ENCODE measurements at places on chromosomes 7 and 10. TPM values are rescaled to one million over a fixed set of nuclear protein-coding genes. Genes with fewer than 3 reads are reported as not detected.

- H3K4me1 ChIP-seq: no peaks in the 10 kb centered on the region
- DNase-seq: no peak
- no peak overlapping the region for H3K27ac ChIP-seq
- H3K36me3 ChIP-seq: no peaks in the 10 kb centered on the region
Observed at GRCh38 chr7:2619116-2619515, 12.7 kb upstream of the TTYH3 start.

NKX2-3 gene
- total RNA-seq: not detected

GCK gene
- 2.4 TPM for total RNA-seq

GRCh38 chr10:25952857-25953256 is 18.8 kb downstream of the MYO3A start:
- DNase-seq: no peak
- no peaks in the 10 kb centered on the region for H3K36me3 ChIP-seq
- peaks cover under 1% of the 10 kb centered on the region for H3K27me3 ChIP-seq
- H3K4me1 ChIP-seq: no peaks in the 10 kb centered on the region
- H3K27ac ChIP-seq: no peak overlapping the region

TUBB8 gene
- total RNA-seq: not detected

GRCh38 chr10:126661356-126661755 is 9.1 kb downstream of the C10orf90 start:
- no peaks in the 10 kb centered on the region for H3K36me3 ChIP-seq
- no peak for DNase-seq
- H3K4me1 ChIP-seq: no peaks in the 10 kb centered on the region
- no peak overlapping the region for H3K27ac ChIP-seq
- no peak overlapping the region for H3K4me3 ChIP-seq

DNA sequence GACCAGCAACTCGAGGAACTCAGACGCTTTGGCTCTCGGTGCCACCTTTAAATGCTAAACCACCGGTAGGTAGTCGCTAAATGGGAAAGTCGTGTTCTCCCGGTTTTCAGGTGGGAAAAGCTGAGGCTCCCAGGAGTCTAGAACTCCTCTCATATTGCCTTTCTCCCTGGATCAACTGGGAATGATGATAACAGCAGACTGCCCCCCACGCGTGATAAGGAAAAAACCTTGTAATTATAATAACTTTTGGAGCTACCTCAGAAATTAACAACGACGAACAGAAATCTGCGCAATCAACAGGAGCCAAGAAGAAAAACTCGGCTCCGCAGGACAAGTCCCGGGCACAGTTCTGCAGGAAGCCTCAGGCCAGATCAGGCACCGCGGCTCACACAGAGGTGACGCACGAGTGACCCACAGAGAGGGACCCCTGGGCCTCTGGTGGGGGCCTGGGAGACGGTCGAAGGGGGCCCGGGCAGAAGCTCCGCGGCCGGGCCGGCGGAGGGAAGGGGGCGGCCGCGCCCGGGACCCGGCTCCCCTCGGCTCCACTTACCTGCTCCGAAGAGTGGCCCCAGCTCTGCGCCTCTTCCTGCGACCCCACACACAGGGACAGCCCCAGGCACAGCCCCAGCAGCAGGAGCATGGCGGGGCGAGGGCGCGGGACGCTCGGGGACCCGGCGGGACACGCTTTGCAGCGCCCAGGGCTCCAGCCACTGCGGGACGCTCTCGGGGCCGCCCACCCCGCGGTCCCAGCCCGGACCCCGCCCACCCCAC is at the start of gene ITIH5:
Gene ITIH5 (minus strand): TSS at position 714 of the 771 bp plus-strand sequence. CDS start 74 bp downstream, at position 640.
- peaks cover 12% of the 10 kb centered on the region for H3K4me1 ChIP-seq
- no peak within 1 kb of the TSS for H3K27ac ChIP-seq
- DNase-seq: no peak
- peaks cover 56% of the 10 kb centered on the region for H3K27me3 ChIP-seq
- H3K36me3 ChIP-seq: no peaks in the 10 kb centered on the region

HOXA1 gene
- total RNA-seq: 0.16 TPM

- no peak for DNase-seq
- H3K27ac ChIP-seq: no peak overlapping the region
- no peaks in the 10 kb centered on the region for H3K36me3 ChIP-seq
- no peaks in the 10 kb centered on the region for H3K27me3 ChIP-seq
- H3K4me1 ChIP-seq: no peaks in the 10 kb centered on the region
Observed at GRCh38 chr10:106863549-106863948, 301.0 kb downstream of the SORCS1 start.

DNA sequence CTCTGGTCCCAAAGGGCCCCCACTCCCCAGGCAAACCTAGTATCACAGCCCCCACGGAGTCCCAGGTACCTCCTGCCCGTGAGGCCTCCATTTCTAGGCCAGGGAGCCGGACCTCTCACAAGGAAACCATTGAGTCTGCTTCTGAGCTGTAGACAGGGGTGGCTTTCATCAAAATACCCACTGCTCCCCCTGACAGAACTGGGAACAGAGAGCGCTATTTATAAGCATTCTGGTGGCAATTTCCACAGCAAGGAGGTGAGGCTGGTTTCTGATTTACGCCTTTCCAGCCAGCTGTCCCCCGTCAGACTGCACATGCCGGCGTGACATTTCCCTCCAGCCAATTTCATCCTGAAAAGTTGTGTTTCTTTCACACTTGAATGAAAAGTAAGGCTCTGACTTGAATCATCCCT is 407.5 kb upstream of the PRKCQ start:
- DNase-seq: no peak
- H3K27ac ChIP-seq: no peak overlapping the region
- H3K36me3 ChIP-seq: no peaks in the 10 kb centered on the region
- H3K4me3 ChIP-seq: no peak overlapping the region
- H3K27me3 ChIP-seq: peaks cover 4% of the 10 kb centered on the region

GRCh38 chr7:131773413-131773812 is 217.0 kb upstream of the PODXL start:
- no peak for DNase-seq
- no peak overlapping the region for H3K4me3 ChIP-seq
- no peaks in the 10 kb centered on the region for H3K27me3 ChIP-seq
- H3K36me3 ChIP-seq: no peaks in the 10 kb centered on the region
- H3K4me1 ChIP-seq: no peaks in the 10 kb centered on the region

GRCh38 chr10:113071446-113071845 is 121.4 kb downstream of the TCF7L2 start:
- H3K36me3 ChIP-seq: no peaks in the 10 kb centered on the region
- peaks cover 4% of the 10 kb centered on the region for H3K27me3 ChIP-seq
- H3K4me3 ChIP-seq: no peak overlapping the region
- no peak overlapping the region for H3K27ac ChIP-seq

WDR86 gene
- total RNA-seq: not detected

GRCh38 chr10:23291551-23292334 is 52.9 kb downstream of the C10orf67 start:
- H3K36me3 ChIP-seq: no peaks in the 10 kb centered on the region
- H3K4me3 ChIP-seq: no peak overlapping the region
- no peak for DNase-seq
- H3K27me3 ChIP-seq: peaks cover 13% of the 10 kb centered on the region

DNA sequence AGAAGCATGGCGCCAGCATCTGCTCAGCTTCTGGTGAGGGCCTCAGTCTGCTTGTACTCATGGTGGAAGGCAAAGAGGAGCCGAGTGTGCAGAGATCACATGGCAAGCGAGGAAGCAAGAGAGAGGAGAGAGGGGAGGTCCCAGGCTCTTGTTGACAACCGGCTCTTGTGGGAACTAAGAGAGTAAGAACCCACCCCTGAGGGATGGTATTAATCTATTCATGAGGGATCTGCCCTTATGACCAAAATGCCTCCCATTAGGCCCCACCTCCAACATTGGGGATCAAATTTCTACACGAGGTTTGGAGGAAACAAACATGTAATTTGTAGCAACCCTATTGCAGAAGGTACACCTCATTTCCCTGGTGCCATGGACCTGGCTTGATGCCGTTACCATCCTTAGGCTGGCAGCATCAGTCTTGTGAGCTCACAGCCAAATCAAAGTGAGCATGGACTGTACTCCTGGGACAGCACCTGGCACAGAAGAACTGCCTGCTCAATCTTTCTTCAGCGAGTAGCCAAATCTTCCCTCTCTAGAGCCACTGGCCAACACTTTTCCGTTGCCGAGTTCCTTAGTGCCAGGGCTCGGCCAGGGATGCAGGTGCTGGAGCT is 6.5 kb downstream of the BTBD16 start:
- peaks cover 7% of the 10 kb centered on the region for H3K27me3 ChIP-seq
- H3K4me1 ChIP-seq: no peaks in the 10 kb centered on the region
- H3K27ac ChIP-seq: no peak overlapping the region
- no peak overlapping the region for H3K4me3 ChIP-seq
- no peak for DNase-seq

DNA sequence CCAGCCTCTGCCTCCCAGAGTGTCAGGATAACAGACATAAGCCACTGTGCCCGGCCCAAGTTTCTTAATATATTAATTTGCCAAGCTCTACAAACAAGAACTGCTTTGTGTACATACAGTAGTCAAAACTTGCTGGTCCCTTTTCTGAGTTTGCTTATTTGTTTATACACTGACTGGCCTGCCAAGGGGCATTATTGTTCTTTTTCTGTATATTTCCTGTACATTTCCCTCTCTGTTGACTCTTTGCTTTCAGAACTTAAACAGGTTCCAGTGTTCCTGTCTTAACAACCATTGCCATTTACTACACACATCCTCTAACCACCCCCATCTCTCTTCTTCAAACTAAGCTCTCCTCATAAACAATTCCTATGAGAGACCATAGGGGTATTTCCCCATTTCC is 61.5 kb upstream of the RPA3 start:
- peaks cover under 1% of the 10 kb centered on the region for H3K36me3 ChIP-seq
- H3K4me3 ChIP-seq: no peak overlapping the region
- H3K27ac ChIP-seq: peak overlapping the region; percentile 11
- no peaks in the 10 kb centered on the region for H3K27me3 ChIP-seq
- no peak for DNase-seq
- peaks cover 21% of the 10 kb centered on the region for H3K4me1 ChIP-seq

DNA sequence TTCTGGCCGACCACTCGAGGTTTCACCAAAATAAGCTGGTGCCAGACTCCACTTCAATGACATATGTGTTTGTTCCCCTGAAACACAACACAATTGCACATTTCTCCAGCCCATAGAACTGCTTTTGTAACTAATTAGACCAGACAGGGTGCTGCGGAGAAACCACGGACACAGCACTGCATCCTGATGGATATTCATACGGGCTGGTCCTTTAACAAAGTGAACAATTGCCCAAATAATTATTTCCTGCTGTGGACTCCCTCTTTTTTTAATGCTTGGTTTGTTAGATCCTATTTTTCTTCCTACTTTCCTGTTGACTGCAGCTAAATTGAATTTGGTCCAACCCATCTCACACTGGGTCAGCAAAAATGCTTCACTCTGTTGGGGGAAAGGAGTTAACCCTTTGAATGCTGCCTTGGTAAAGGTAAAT is 198.6 kb upstream of the BMPER start:
- DNase-seq: no peak
- no peak overlapping the region for H3K27ac ChIP-seq
- peaks cover 2% of the 10 kb centered on the region for H3K27me3 ChIP-seq
- no peak overlapping the region for H3K4me3 ChIP-seq
- H3K36me3 ChIP-seq: no peaks in the 10 kb centered on the region
- no peaks in the 10 kb centered on the region for H3K4me1 ChIP-seq

- H3K4me1 ChIP-seq: no peaks in the 10 kb centered on the region
- H3K27ac ChIP-seq: no peak overlapping the region
- H3K36me3 ChIP-seq: no peaks in the 10 kb centered on the region
Observed at GRCh38 chr7:136148920-136149319, 171.8 kb upstream of the MTPN start.

DNA sequence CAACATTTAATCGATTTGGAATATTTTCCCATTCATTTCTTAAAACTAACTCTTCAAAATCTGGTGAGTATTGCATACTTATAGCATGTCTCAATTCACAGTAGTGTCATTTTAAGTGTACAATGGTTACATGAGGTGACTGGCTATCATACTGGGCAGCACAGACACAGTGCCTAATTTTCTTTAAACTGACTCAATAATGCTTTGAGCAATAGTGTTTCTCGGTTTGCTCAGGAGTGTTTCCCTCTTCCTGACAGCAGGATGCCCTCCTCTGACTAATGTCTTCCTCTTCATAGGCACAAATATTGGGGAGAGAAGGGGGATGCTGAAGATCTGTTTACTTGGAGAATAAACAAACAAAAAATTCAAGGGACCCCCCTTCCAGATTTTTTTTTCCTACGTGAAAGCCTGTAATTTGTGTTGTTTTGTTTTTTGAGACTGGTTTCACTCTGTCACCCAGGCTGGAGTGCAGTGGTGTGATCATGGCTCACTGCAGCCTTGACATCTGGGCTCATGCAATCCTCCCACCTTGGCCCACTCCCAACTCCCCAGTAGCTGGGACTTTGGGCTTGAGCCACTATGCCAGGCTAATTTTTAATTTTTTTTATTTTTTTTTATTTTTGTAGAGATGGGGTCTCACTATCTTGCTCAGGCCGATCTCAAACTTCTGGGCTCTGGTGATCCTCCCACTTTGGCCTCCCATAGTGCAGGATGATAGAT is 2.2 kb downstream of the MRC1 start:
- no peak overlapping the region for H3K27ac ChIP-seq
- H3K4me3 ChIP-seq: no peak overlapping the region
- H3K36me3 ChIP-seq: no peaks in the 10 kb centered on the region
- peaks cover 9% of the 10 kb centered on the region for H3K27me3 ChIP-seq

DNA sequence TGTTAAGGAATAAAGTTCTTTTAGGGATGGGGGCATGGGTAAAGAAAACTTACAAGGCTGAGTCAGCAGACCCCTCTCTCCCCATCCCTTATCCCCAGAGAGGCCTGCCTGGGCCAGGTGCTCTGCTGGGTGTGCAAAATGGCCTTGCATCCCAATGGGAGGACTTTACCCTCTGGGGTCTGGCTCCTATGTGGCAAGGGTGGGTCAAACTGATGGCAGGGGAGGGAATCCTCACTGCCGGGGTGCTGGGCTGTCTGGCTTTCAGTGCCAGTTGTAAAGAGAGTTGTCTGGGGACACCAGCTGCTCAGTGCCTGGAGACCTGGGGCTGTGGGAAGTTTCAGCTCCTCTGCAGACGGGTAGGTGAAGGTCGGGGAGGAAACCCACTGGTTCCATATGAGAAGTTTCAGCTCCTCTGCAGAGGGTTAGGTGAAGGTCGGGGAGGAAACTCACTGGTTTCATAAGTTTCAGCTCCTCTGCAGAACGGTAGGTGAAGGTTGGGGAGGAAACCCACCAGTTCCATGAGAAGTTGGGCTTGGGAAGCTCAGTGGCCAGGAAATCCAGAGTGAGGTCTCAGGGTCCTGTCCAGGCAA is 127.2 kb upstream of the PODXL start:
- no peak for DNase-seq
- H3K4me3 ChIP-seq: no peak overlapping the region
- no peaks in the 10 kb centered on the region for H3K4me1 ChIP-seq
- H3K27ac ChIP-seq: no peak overlapping the region

DNA sequence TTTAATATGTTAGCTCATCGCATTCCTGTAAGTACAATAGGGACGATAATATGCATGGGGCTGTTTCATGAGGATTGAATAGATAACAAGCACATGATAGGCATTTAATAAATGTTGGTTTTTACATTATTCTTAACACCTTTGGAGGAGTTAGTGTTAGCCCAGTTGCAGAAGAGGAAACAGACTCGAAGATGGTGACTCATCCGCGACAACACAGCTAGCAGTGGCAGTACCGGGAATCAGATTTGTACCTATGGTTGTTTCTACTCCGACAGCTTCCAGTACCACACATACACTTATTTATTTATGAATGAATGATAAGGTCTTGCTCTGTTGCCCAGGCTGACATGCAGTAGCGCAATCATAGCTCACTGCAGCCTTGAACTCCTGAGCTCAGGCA is 2.9 kb downstream of the LRMDA start:
- no peak overlapping the region for H3K27ac ChIP-seq
- H3K4me1 ChIP-seq: no peaks in the 10 kb centered on the region
- H3K4me3 ChIP-seq: no peak overlapping the region
- DNase-seq: no peak
- H3K27me3 ChIP-seq: peaks cover 45% of the 10 kb centered on the region

TPST1 gene
- 1.8 TPM for total RNA-seq
